CD4-positive, alpha-beta T cell treated with Interleukin-17A for 1 hour (primary cell): ENCODE measurements at places on chromosomes 13 and 19.

- DNase-seq, result no peak
Measured at GRCh38 chr13:97322740-97323342, 100.7 kb downstream of the MBNL2 start.

DNA sequence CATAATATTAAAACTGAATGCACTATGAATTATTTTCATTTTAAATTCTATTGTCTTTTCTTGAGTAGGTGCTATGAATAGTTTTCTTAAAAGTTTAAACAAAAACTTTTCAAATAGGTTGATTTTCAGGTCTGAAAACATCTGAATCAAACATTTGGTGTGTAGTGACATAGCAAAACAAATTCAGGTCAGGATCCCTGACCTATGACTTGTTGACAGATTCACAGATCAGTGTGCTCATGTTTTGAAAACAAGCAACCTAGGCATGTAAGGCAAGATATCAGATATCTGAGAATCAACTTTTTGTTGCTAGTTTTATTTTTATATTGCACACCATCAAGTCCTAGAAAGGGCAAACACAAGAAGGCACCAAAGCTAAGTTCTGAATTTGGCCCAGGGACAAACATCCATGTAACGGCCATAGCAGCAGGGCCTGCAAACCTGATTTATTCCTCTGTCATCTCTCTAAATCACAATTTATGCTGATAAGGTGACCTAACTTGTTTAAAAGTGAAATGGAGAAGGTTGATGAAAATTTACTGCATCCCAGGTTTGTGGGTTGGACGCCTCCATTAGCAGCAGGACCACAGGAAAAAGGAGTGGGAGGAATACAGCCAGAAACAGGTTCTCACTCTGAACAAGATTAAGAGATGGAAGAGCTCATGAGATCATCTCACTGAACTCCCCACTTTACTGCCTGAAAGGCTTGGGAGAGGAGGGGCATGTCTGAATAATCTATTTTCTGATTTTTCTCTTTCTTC lies 337.7 kb downstream of the KCNRG start:
- no peak for DNase-seq

GRCh38 chr19:15110418-15110815 lies 3.2 kb downstream of the SYDE1 start:
- DNase-seq, result no peak

DNA sequence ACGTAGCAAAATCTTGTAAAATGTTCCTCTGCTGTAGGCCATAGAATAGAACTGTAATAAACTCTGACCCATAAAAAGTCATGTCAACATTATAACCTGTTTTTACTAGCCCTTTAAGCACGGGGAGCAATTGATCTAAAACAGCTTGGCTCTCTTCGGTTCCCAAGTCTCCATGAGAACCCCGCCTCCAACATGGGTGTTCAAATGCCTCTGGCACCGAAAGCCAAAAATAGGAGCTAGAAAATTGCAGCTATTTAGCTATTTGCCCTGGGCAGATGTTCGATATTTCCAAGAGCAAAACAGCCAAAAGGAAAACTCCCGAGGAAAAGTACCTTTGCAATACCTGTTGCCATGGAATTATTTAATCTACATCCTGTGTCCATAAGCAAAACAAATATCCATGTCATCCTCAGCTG lies 563.1 kb downstream of the EFNB2 start:
- DNase-seq, result no peak

GRCh38 chr13:88068316-88068715 lies 397.1 kb downstream of the SLITRK5 start:
- no peak for DNase-seq

- no peak for DNase-seq
Measured at GRCh38 chr13:114146173-114146572, 13.8 kb upstream of the RASA3 start.

DNA sequence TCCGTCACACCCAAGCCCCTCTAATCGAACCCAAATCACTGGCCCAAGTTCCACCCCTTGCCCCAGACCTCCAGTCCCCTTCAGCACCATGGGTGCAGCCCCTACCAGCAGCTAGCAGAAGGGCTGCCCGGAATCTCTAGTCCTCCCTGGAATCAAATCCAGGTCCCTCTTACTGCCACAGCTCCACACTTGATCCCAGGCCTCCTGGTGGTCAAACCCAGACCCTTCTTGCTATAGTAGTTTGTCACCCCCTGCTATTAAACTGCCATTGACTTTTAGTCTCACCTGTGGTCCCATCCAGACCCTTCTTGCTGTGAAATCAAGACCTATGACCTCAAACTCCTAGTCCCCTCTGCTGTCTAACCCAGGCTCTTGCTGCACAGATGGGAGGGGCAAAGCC lies 8.7 kb downstream of the HIPK4 start:
- DNase-seq, result no peak

GRCh38 chr19:6035026-6035425 lies 57.1 kb upstream of the RANBP3 start:
- no peak for DNase-seq

DNA sequence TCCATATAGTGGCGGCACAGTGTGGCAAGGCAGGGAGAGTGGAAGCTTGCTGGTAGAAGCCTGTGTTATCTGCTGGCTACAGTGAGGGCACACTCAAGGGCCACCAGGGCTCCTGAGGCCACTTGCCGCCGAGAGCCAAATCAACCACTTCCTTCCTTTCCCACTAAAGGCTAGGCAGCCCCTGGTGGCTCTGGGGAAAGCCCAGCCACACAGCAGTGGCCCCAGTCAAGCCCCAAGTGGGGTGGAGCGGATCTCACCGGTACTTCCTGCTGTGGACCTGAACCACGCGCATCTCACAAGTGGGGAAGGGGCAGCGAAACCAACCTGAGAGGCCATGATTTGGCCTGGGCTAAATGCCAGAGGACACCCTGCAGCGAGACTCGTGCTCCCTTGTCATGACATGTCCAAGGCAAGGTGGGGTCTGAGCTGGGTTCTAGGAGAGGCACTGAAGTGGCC lies 21.9 kb upstream of the SLC35E1 start:
- DNase-seq, result peak; percentile 73

DNA sequence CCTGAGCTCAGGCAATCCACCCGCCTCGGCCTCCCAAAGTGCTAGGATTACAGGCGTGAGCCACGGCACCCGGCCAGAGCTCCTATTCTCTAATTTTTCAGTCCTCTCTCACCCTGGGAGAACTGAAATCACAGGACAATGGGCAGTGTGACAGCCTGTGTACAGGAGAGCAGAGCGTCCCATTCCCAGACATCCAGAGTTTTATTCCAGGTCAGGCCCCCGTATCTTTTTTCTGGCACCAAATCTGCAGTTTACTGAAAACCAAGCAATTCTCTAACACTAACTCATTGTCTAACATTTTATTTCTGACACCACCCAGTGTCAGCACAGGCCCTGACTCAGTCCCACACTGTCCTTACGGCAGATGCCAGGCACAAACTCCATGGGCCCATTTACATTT lies 6.7 kb downstream of the ZNF708 start:
- no peak for DNase-seq

- no peak for DNase-seq
Measured at GRCh38 chr13:32695602-32696250, 109.5 kb downstream of the PDS5B start.
